ENCODE measurements at places on chromosomes 3 and 15.

DNA sequence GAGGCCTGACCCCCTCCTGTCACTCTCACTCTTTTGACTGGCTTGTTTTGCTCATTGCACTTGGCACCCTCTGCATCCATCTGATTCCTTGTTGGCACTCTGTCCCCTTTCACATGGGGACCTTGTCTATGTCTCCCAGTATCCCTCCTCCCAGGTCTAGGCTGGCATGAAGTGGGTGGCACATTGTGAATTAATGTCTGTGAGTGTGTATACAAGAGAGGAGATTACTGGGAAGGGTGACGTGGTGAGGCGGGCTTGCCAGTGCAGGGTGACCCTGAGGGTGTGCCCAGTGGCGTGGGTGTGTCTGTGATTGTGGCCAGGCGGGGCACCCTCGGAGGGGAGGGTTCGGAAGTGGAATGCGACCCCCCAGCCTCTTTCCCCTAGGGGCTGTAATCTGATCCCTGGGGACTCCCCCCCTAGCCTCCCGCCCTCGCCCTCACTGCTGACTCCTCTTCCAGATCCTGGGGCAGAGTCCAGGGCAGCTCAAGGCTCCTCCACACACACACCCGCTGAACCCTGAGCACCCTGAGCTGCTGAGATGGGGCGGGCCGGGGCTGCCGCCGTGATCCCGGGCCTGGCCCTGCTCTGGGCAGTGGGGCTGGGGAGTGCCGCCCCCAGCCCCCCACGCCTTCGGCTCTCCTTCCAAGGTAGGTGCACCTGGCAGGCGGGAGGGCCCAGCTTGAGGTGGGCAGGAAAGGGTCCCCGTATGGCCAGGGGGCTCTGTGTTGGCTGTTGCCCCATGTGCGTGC lies at the start of gene SEMA3B:
Gene SEMA3B, plus strand, starts transcription at position 445 of the 749 bp plus-strand sequence. Its CDS starts 94 bp downstream, at position 539.
- H3K36me3 ChIP-seq = no peaks in the 10 kb centered on the region
- H3K27ac ChIP-seq = peak within 1 kb of the TSS; percentile 91
- peak; percentile 48 for DNase-seq
- H3K4me1 ChIP-seq = peaks cover 85% of the 10 kb centered on the region
- H3K4me3 ChIP-seq = peak within 1 kb of the TSS; percentile 80

DNA sequence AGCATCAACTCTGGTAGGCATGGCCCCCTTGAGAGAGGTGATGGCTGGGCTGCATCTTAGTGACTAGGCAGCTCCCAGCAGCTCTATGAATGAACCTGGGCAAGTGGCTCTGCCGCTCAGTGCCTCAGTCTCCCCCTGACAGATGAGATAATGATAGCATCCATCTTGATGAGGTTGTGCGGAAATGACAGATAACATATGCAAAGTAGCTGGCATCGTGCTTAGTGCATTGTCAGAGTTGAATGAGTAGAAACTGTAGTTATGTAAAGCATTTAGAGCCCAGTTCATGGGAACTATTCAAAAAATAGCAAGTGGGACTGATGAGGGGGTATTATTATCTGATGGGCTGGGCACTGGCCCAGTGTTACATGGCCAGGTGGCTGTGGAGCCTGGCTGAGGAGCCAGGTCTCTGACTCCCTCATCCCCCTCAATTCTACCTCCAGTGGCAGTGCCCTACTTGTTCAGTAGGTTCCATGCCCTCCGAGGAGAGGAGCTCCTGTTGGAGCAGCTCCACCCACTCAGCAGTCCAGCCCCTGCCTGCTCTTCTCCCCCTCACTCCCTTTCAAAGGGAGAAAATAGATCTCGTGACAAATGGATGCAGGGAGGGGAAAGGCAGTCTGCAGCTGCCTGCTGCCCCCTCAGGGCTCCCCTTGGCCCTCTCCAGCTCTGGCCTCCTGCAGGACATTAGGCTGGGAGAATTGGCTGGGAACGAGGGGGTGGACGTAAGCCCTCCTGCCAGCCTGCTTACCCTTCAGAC lies 6.6 kb downstream of the PRKCD start:
- H3K4me3 ChIP-seq = peak overlapping the region; percentile 21
- H3K27me3 ChIP-seq = no peaks in the 10 kb centered on the region
- H3K27ac ChIP-seq = peak overlapping the region; percentile 98

GRCh38 chr3:144045766-144046165 lies 74.1 kb downstream of the DIPK2A start:
- no peaks in the 10 kb centered on the region for H3K27me3 ChIP-seq
- no peak overlapping the region for H3K27ac ChIP-seq

GRCh38 chr3:66537735-66538134 lies 36.9 kb upstream of the LRIG1 start:
- H3K36me3 ChIP-seq = no peaks in the 10 kb centered on the region
- H3K27me3 ChIP-seq = peaks cover 6% of the 10 kb centered on the region
- no peak for DNase-seq

DNA sequence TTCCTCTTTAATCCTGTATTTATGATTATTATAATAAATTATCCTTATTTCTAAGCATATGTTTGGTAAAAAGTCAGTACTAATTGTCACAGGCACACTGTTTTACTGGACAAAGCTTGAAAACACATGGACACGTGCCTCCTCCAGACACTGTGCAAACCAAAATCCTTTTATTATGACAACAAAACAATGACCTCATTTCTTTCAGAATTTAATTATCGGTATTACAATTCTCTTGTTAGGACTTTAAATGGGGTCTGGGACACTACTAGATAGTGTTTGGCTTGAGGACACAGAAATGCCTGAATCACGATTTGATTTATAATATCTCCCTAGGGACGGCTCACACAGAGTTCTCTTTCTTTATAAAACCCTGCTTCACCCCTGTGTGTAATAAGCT lies 107.3 kb upstream of the IGSF10 start:
- peaks cover 5% of the 10 kb centered on the region for H3K27me3 ChIP-seq
- no peak for DNase-seq
- peaks cover 16% of the 10 kb centered on the region for H3K4me1 ChIP-seq

DNA sequence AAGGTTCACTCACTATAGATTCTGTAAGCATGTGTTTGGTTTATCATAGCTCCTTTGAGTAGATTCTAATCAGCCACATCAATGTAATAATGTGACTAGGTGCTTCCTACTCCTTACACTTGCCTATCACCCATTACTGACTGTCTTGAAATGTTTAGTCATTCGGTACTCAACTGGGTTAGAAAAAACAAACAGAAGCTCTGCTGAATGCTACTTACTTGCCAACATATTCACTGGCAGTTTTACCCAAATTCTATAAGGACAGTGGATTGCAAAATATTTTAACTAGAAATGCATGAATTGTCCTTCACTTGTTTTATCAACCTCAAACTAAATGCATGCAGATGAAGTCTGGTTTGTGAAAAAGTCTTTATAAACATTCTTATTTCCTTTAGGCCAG lies 352.1 kb upstream of the ALCAM start:
- no peaks in the 10 kb centered on the region for H3K4me1 ChIP-seq
- no peaks in the 10 kb centered on the region for H3K27me3 ChIP-seq
- no peak overlapping the region for H3K4me3 ChIP-seq
- H3K36me3 ChIP-seq = no peaks in the 10 kb centered on the region
- no peak for DNase-seq

DNA sequence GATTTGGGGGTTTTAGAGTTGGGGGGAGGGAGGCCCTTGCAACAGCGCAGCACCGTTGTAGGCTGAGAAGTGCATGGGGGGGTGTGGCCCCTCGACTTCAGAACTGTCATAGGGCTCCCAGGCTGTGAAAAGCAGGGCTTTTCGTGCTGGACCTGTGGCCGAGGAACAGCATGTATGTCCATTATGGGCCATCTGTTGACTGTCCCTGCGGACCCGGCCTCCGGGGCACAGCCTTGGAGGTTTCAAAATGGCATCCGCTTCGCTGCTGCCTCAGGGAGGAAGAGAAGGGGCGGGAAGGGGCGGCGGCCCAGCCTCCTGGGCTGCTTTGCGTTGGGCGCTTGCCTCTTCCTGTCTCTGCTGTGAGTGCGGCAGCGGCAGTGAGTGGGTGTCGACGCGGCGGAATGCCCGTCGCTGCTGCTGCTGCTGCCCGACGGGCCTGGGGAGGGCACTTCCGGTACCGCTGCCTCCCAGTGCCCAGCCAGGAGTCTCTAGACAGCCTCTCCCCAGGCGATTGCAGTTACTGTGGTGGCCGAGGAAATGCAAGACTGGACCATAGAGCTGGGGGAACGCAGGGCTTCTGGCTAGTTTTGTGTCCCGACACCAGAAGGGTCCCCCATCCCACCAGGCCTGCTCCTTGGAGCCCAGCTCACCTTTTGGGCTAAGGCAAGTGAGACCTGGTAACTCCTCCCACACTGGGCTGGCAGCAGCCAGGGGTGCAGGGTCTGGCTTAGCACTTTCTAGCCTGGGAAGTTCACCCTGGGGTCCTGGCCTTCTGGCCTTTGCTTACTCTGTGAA lies 1.9 kb downstream of the GNAI2 start:
- no peaks in the 10 kb centered on the region for H3K36me3 ChIP-seq
- peak overlapping the region; percentile 94 for H3K4me3 ChIP-seq
- peak; percentile 70 for DNase-seq
- H3K27me3 ChIP-seq = peaks cover under 1% of the 10 kb centered on the region
- peaks cover 82% of the 10 kb centered on the region for H3K4me1 ChIP-seq

DNA sequence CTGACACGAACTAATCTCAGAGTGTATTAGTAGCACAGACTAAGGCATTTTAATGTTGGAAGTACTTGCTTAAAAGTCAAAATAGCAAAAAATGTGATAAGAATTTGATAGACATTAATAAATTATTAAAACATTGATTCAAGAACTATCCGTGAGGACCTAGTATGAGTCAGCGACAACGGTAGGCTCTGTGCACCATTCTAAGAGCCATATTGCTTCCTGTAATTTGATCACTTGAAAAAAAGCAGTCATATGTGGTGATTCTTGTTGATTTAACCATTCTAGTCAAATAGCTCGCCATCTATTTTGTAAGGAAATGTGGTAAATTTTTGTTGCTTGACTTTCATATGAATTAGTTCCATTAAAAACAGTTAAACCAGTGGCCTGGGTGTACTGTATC lies 534.9 kb upstream of the ARRDC4 start:
- no peak overlapping the region for H3K4me3 ChIP-seq
- no peak overlapping the region for H3K27ac ChIP-seq
- H3K27me3 ChIP-seq = peaks cover 5% of the 10 kb centered on the region
- H3K4me1 ChIP-seq = no peaks in the 10 kb centered on the region
- peaks cover under 1% of the 10 kb centered on the region for H3K36me3 ChIP-seq

- no peak overlapping the region for H3K4me3 ChIP-seq
- H3K4me1 ChIP-seq = no peaks in the 10 kb centered on the region
- H3K36me3 ChIP-seq = no peaks in the 10 kb centered on the region
- H3K27ac ChIP-seq = no peak overlapping the region
- DNase-seq = no peak
Observed at GRCh38 chr3:106711650-106712049, 665.6 kb upstream of the CCDC54 start.

GRCh38 chr3:9951126-9951525 lies 1.1 kb downstream of the PRRT3 start:
- H3K27me3 ChIP-seq = peaks cover 15% of the 10 kb centered on the region
- DNase-seq = no peak
- H3K4me3 ChIP-seq = peak overlapping the region; percentile 83

- H3K27me3 ChIP-seq = no peaks in the 10 kb centered on the region
- no peak overlapping the region for H3K4me3 ChIP-seq
- H3K27ac ChIP-seq = no peak overlapping the region
- peaks cover 44% of the 10 kb centered on the region for H3K4me1 ChIP-seq
- H3K36me3 ChIP-seq = no peaks in the 10 kb centered on the region
- DNase-seq = no peak
Observed at GRCh38 chr3:178707311-178708031, 171.2 kb downstream of the KCNMB2 start.

DNA sequence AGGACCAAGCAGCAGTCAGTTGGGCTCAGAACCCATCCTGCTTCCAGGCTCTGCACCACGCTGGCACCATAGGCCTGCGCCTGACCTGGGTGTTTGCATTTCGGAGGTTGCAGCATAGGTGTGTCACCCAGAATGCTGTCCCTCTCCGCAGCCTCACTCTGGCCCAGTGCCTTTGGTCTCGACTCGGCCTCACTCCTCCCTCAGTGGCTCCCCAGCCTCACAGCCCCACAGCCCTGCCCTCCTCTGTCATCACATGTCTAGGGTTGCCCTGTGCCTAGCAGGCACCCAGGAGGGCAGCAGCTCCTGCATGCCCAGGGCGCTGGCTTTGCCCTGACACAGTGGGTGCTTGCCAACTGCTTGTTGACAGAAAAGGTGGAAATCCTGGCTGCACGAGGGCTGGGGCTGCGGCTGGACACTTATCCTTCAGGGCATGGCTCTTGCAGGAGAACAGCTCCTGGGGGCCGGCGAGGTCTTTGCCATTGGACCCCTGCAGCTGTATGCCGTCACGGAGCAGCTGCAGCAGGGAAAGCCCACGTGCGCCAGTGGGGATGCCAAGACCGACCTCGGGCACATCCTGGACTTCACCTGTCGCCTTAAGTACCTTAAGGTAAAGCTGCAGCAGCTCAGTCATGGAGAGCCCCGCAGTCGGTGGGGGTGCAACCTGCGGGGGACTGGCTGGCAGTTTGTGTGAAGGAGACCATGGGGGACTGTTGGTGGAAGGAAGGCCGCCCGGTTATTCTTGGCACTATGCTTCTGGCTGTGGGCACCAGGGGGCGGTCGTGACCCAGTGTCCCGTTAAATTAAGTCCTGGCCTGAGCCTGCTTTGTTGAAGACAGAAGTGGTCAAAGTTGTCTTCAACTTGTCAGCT lies 16.2 kb downstream of the NISCH start:
- no peak overlapping the region for H3K27ac ChIP-seq
- H3K4me1 ChIP-seq = no peaks in the 10 kb centered on the region
- peaks cover 1% of the 10 kb centered on the region for H3K27me3 ChIP-seq
- H3K36me3 ChIP-seq = peaks cover 50% of the 10 kb centered on the region
- H3K4me3 ChIP-seq = no peak overlapping the region
- DNase-seq = peak; percentile 62

GRCh38 chr15:55221090-55222011 lies 24.6 kb upstream of the RSL24D1 start:
- no peaks in the 10 kb centered on the region for H3K36me3 ChIP-seq
- H3K27me3 ChIP-seq = peaks cover 5% of the 10 kb centered on the region
- no peak for DNase-seq
- no peak overlapping the region for H3K27ac ChIP-seq
- H3K4me1 ChIP-seq = peaks cover 17% of the 10 kb centered on the region
- H3K4me3 ChIP-seq = no peak overlapping the region

GRCh38 chr3:117303443-117303842 lies 593.9 kb downstream of the TUSC7 start:
- peaks cover 7% of the 10 kb centered on the region for H3K4me1 ChIP-seq
- no peak overlapping the region for H3K4me3 ChIP-seq
- H3K36me3 ChIP-seq = no peaks in the 10 kb centered on the region

DNA sequence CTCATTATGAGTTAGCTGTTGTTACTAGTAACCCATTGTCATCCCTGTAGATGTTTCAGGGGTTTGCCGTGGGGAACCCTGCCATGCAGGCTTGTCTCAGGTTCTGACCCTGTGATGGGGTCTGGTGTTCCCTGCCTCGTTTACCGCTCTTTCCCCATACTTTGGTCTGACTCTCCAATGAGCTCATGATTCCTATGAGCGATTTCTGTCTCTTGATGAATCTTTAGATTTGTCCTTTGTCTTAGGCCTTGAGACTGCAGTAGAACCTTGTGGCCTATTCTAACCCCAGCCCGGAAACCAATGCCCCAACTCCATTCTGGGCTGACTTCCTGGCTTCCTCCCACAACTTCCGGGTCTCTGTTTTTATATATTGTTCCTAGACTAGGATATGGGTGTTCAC lies 11.3 kb upstream of the IQGAP1 start:
- no peak overlapping the region for H3K27ac ChIP-seq
- no peaks in the 10 kb centered on the region for H3K36me3 ChIP-seq
- no peak for DNase-seq
- no peaks in the 10 kb centered on the region for H3K4me1 ChIP-seq
